ENCODE measurements at places on chromosomes 1 and 21.

- DNase-seq: peak; percentile 23
Observed at GRCh38 chr1:45843474-45843905, 40.1 kb downstream of the MAST2 start.

GRCh38 chr1:197774466-197775281, 606 bp downstream of the DENND1B start:
- DNase-seq: peak; percentile 23

DNA sequence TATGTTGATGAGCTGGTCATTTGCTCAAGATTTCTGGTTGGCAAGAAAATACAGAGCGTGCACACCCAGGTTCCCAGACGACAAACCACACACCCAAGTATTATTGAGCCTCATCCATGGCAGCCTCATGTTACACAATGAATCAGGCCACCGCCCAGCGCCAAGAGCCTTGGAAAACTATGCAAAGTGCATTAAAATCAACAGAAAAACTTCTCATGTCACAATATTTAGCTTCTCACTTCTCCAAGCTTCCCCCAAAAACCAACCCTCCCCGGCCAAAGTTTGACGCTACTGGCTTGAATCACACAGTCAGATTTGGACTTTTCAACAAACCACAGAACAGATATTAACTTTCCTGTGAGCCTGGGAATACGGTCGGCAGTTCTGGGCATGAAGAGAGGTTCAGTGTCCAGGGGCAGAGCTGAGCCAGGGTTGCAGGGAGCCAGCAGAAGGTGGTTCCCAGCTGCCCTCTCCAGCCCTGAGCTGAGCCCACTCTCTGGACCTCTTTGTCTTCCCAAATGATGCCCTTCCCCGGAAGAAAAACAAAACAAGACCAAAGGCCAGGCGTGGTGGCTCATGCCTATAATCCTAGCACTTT, 71.1 kb downstream of the SETD4 start:
- no peak for DNase-seq

- DNase-seq: no peak
Observed at GRCh38 chr1:232873931-232874330, 68.7 kb downstream of the MAP10 start.

DNA sequence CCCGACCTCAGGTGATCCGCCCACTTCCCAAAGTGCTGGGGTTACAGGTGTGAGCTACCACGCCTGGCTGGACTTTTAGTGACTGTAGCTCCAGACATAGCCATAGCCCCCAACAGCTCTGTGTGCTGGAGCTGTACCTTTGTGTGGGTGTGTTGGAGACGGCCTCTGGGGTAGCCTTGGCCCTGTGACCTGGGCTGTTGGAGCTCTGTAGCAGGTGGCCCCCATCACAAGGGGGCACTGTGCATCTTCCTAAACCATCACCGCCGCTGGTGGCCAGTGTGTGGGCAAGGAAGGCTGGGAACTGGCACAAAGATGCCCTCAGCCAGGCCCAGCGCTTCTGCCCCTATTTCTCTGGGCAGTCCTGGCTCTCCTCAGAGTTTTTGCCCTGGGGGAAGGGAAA, 38.4 kb upstream of the FOXO6 start:
- peak; percentile 78 for DNase-seq

DNA sequence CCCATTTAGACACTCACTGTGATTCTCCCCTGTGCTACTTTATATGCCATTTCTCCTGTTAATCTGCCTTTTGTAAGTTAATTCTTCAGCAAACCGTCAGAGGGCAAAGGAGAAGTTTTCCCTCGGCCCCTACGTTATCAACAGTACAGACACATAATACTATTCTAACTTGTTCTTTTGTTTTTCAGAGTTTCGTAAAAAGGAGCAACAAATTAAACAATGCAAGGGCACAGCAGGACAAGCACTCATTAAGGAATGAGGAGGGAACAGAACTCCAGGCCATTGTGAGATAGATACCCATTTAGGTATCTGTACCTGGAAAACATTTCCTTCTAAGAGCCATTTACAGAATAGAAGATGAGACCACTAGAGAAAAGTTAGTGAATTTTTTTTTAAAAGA, 32.3 kb downstream of the CNN3 start:
- no peak for DNase-seq

DNA sequence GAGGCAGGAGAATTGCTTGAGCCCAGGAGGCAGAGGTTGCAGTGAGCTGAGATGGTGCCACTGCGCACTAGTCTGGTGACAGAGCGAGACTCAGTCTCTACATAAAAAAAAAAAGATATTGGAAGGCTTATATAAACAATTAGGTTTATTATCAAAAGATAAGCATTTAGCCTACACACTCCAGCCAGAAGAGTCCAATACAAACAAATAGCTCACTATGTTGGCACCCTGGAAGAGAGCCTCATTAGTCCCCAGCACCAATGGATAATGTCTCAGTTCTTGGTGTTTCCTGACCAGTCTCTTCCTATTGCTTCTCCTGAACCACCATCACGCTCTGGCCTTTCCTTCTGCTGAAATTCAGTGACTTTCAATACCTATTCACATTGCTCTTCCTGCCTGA, 48.6 kb upstream of the ATP1A1 start:
- no peak for DNase-seq

GRCh38 chr1:14869187-14869586, 270.7 kb downstream of the KAZN start:
- no peak for DNase-seq

Measured in SK-MEL-5 (cell line).